ENCODE measurements at places on chromosomes 4 and X. TPM values are rescaled to one million over a fixed set of nuclear protein-coding genes. Genes with fewer than 3 reads are reported as not detected.

KLHL2 gene
- total RNA-seq, result 9.8 TPM

TSPAN7 gene
- 0.17 TPM for total RNA-seq

CLNK gene
- total RNA-seq, result not detected

GPR50 gene
- total RNA-seq, result not detected

GPC3 gene
- not detected for total RNA-seq

PDE6B gene
- total RNA-seq, result 2.5 TPM

RHOXF1 gene
- not detected for total RNA-seq

TMEM35A gene
- 5.5 TPM for total RNA-seq

TCP11X2 gene
- not detected for total RNA-seq

MAGEC3 gene
- not detected for total RNA-seq

ITIH6 gene
- total RNA-seq, result not detected

PLAC8 gene
- total RNA-seq, result 0.34 TPM

CTAG2 gene
- 2.7 TPM for total RNA-seq
